Occipital lobe (tissue), 3 donors: ENCODE measurements at places on chromosomes 2 and 18. TPM values are rescaled to one million over a fixed set of nuclear protein-coding genes. Genes with fewer than 3 reads are reported as not detected.

- DNase-seq, result no peak
Observed at GRCh38 chr2:56337342-56337741, 153.6 kb downstream of the CCDC85A start.

The MAP3K19 gene
- total RNA-seq, result 0.78 TPM

The FAP gene
- 2.2 TPM for total RNA-seq

The ALPP gene
- not detected for total RNA-seq

DNA sequence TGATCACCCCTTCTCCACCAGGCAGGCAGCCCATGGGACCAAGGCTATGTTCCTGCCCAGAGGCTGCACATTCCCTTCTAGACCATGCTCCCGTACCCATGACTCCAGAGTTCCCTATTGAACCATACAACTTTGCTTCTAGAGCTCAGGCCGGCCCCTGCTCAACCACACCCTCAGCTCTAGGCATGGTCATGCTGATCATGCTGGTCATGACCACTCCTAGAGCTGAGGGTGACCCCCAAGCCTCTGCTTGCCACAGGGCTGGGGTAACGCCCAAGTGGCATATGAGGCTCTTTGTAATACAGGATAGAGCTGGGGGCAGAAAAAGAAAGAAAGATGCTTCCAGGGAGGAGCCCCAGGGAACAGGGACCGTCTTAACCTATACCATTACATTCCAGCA is 301.8 kb downstream of the SP3 start:
- no peak for DNase-seq

DNA sequence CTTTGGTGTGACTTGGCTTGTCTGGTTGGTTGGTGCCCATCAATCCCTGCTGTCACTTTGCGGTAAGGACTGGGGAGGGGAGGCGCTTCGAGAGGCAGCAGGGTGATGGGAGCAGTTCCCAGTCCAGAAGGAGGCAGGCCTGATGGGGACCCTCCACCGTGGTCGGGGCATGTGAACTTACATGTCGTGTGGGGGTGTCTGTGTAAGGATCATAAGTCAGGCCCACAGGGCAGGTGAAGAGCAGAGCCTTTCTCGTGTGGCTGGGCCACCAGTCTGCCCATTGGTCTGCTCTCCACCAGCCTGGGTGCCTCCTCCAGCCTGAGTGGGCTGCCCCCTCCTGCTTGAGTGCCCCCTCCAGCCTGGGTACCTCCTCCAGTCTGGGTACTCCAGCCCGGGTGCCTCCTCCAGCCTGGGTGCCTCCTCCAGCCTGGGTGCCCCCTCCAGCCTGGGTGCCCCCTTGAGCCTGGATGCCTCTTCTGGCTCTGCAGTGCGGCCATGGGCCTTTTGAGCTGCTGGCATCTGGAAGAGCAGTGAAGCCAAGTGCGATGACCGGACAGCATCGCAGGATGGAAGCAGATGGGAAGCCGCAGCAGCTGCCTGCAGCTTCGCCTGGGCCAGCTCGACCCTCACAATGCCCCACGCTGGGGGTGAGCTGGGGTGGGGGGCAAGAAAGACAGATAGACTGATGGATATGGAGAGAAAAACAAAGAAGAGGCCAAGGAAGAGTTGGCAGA is 25.0 kb downstream of the ATOH8 start:
- no peak for DNase-seq

DNA sequence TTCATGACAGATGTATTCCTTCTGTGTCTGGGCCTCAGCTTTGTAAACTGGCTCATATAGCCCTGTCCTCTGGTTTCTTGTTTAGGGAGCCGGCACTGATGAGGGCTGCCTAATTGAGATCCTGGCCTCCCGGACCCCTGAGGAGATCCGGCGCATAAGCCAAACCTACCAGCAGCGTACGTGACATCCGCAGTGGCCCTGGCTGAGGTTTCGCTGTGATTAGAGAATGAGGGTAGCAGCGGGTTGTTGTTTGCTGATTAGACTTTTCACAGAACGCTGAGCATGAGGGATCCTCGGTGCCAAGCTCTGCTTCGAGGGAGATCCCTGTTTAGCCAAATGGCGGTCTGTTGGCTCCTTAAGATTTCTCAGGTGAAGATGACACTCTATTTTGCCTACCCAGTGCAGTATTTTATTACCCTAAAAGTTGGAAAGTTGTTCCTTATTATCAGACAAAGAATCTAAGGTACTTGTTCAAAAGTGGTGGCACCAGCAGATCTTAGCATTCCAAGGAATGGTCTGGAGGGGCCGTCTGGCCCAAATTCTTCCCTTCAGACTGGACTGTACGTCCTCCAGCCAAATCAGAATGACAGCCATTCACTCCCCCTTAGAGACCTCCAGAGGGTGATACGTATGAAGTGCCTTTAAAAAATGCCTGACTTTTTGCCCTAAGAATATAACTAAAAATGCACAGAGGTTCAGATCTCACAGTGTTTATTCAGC is 21.5 kb upstream of the GMCL1 start:
- DNase-seq, result no peak

DNA sequence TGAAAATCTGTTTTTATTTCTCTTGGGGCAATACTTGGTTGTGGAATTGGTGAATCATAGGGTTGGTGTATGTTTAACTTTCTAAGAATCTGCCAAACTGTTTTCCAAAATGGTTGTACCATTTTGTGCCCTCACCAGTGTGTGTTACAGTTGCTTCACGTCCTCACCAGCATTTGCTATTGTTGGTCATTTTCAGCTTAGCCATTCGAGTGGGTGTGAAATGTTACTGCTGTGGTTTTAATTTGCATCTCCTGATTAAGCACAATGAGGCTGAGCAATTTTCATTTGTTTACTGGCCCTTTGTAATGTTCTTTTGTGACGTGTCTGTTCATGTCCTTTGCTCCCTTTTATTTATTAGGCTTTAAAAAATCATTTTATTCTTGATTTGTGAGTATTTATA is 49.7 kb downstream of the FOSL2 start:
- DNase-seq, result no peak

The C2orf42 gene
- 32.0 TPM for total RNA-seq

DNA sequence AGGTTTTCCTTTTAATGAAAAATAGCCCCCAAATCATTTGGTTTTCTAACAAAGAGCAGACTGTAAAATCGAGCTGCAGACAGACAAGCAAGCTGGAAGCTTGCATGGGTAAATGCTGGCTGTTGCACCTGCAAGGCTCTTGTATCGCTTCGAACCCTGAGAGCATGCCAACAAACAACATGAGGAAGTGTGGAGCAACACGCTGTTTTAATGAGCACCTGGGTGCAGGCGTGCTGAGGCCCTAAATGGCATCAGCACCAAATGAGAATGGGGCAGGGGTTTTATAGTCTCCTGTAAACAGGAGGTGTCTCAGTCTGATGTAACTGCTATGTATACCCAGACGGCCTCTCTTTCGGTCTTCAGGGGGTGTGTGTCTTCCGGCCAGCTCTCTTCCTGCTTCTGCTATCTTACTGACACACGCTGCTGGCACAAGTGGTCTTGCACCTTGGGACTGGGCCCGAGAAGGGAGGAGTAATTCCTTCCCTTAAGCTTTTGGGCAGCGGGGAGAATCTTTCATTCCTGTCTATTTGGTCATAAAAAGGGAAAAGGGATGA is 31.9 kb upstream of the CDH2 start:
- no peak for DNase-seq

- no peak for DNase-seq
Observed at GRCh38 chr18:60506682-60507081, 134.1 kb upstream of the MC4R start.

The DAPL1 gene
- not detected for total RNA-seq

The MROH2A gene
- total RNA-seq, result not detected

The TBR1 gene
- total RNA-seq, result 53.7 TPM

The LHCGR gene
- total RNA-seq, result 0.16 TPM

GRCh38 chr2:145108361-145108778 is 588.5 kb upstream of the ZEB2 start:
- DNase-seq, result no peak

The FOXD4L1 gene
- total RNA-seq, result 0.31 TPM

- no peak for DNase-seq
Observed at GRCh38 chr2:135299658-135300244, 231.3 kb downstream of the ZRANB3 start.

DNA sequence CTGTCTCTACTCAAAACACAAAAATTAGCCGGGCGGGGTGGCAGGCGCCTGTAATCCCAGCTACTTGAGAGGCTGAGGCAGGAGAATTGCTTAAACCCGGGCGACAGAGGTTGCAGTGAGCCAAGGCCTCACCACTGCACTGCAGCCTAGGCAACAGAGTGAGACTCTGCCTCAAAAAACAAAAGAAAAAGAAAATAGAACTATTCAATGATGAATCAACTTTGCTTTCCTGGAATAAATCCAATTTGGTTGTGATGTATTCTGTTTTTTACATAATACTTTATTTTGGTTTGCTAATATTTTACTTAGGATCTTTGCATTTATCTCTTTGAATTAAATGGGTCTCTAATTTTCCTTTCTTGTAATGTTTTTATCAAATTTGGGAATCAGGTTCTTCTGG is 86.3 kb upstream of the MBOAT2 start:
- no peak for DNase-seq

The HOXD12 gene
- not detected for total RNA-seq

The GBX2 gene
- total RNA-seq, result not detected

DNA sequence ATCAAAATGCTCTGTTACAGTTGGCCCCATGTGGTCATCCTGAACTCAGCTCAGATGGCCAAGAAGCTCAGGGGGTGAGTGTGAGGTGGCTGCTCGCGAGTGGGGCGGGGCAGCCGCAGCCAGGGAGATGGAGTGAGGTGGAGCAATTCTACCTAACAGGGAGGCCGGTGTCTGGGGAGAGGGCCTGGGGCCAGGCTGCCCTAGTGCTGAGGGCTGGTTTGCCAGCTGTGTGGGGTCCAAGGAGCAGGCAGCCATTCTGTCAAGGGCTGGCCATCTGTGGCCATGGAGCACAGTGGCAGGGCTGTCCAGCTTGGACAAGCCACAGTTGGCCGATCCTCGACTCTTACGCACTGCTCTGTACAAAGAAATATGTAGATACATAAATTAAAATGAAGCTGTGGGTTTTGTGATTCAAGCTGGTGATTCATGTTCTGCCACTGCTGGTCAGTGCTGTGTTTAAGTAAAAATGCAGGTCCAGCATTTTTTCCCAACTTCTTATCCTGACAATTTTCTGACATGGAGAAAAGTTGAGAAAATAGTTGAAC is 82.1 kb downstream of the HS6ST1 start:
- no peak for DNase-seq

DNA sequence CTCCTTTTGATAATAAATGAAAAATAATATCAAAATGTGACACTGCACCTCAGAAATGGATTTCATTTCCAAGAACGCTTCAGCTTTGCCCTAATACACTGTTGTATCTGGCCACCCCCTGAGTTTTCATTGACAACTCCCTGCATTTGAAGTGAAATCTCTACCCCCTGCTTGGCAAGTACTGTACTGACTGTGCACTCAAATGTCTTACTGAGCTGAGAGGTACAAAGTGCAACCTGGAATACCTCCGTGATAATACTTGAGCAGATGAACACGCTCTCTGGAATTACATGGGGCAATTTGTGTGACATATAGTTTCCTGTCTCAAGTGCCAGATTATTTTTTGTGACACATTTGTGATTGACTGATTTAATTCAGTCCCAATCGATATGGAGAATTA is 231.1 kb downstream of the LRP1B start:
- no peak for DNase-seq

GRCh38 chr18:34742891-34743341 is 32.8 kb downstream of the DTNA start:
- no peak for DNase-seq

GRCh38 chr2:28488083-28488830 is 7.6 kb upstream of the PLB1 start:
- DNase-seq, result no peak

The DNAH7 gene
- total RNA-seq, result 16.5 TPM

The EFHD1 gene
- total RNA-seq, result 1.1 TPM

DNA sequence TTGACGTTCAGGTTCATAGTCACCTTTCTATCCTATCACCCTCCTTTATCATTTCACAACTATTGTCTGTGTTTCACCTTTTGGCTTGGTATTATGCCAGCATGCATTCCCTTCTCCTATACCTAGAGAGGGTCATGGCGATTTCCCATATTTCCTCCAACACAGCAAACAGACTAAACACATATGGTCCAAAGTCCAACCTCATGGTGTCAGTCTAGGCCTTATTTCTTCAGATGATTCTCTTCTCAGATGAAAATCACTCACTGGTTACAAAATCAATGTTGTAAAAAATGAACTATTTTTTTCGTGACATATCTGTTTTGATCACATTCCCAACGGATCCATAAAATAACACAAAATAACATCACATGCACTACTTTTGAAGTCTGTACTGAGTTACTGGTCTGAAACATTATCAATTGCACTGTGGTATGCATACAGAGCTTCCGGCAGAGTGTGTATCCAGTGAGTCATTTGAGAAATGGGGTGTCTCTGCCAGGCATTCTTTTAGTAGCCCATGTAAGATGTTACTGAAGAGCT is 204.8 kb upstream of the GALNT5 start:
- DNase-seq, result no peak

DNA sequence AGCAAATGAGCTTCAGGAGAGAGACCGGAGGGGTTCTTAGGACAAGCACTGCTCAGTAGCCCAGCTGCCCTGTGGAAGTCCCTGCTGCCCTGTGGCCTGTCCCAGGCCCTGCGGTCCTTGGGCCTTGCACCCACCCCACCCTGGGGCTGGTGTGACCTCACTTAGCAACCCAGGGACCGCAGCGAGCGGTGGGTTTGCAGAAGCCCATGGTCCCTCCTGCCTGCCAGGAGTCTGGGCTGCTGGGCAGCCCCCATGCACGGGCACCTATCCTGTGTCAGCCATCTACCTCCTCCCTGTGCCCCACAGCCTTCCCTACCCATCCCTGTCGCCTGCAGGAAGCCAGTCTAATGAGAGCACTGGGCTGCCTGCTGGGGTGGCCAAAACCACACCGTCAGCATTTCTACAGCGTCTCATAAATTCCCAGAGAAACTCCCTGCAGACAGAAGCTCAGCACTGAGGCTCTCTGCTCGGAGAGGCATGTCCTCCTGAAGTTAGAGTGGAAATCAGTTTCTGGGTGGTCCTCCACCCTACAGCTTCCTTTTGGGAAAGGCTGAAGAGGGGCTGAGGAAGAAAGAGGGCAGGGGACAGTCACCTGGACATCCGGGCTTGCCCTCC is 231.1 kb upstream of the HS6ST1 start:
- no peak for DNase-seq

The ZAP70 gene
- 1.1 TPM for total RNA-seq

DNA sequence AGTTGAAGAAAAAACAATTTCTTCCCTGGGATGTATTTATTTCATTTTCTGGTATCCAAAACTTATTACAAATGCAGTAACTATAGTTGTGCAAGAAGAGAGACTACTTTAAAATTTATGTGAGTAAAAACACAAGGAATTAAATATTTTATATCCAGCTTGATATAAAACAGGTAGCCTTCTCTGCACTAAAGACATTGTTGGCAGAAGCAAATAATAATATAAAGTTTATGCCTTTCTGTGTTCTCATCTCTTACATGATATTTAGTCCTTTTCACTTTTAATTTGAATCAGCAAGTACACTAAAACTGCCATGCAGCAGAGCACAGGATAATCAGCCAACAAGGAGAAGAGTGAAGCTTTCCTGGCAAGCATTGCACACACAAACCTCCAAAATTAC is 352.7 kb downstream of the ARL6IP6 start:
- no peak for DNase-seq

The CCDC74A gene
- 4.1 TPM for total RNA-seq

GRCh38 chr2:19839438-19839837 is 62.3 kb downstream of the TTC32 start:
- DNase-seq, result no peak

GRCh38 chr2:127014630-127015029 is 92.3 kb downstream of the BIN1 start:
- no peak for DNase-seq
